Renal cortical epithelial cell (primary cell): ENCODE measurements at places on chromosomes 3 and 15.

DNA sequence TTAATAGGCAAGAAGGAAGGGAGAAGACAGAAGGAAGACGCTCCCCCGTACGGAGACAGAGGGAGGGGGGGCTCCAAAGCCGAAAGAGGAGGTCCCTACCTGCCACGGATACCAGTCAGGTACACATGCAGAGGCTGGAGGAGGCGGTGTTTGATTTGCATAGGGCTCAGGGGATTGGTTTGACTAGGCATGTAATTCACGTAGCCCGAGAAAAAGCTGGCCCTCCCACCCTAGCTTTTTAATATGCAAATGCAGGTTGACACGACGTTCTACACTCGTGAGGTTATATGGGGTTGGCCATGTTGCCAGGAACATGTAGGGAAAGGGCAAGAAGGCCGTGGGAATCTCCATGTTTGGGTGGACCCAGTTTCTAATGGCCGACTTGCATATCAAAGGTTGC lies 29.8 kb downstream of the ZNF592 start:
- no peak for DNase-seq

GRCh38 chr15:89749951-89750559 lies 994 bp downstream of the MESP1 start:
- DNase-seq: no peak

DNA sequence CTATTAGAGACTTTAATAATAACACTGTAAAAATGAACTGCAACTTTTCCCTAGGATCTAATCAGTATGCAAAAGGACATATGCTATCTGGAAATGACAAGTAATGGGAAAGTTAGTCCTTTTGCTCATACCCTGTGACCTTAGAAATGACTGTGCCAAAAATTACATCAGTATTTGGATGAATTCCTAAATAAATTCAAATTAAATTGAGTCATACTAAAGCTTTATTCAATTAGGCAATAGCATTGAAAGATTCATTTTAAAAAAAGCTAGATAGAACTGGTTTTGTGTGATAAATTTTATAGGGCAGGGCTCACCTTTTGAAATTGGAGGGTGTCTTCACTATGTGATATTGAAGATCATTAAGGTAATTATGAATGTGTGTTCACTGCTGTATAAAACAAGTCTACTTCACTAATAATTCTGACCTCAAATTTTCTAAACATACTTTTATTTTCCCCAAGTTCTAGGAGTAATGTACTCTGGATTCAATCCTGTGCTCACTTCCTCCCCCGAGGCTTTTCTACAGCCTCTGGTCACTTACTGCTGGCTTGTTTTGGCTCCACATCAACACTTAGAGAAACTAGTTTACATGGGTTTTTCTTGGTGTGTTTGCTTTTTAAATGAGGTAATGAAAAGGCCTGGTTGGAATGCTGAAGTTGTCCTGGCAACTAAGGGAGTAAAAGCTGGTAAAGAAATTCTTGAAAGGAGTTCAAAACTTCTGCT lies 44.4 kb upstream of the SPTSSB start:
- DNase-seq: peak; percentile 93

GRCh38 chr3:113268942-113269341 lies 57.6 kb downstream of the BOC start:
- DNase-seq: no peak

GRCh38 chr3:55480911-55481743 lies 6.0 kb downstream of the WNT5A start:
- no peak for DNase-seq

GRCh38 chr3:128493570-128494366 lies 767 bp upstream of the GATA2 start:
- no peak for DNase-seq

- no peak for DNase-seq
Measured at GRCh38 chr3:25789209-25789595, 688 bp upstream of the OXSM start.

DNA sequence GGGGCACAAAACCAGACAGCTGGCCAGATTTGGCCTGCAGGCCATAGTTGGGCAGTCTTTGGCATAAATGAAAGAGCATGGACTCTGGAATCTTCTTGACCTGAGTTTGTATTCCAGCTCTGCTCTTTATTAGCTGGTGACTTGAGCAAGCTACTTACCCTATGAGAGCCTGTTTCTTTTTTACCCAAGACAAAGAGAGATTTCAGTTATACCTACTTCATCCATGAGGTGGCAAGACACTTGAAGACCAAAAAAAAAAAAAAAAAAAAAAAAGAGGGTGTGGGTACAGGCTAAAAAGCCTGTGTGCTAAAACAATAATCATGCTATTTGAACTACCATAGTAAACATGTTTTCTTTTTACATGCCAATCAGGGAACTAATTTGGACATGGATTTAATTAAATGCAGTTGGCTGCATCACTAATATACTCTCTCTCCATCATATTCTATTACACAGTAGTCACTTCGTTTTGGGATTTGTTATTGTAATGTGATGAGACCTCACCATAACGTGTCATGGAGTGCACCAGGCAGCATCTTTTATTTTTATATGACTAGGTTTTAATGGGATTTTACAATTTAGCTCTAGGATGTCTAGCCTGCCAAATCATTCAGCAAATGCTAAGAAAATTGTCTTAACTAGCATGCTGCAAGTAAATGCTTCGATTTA lies 109.2 kb upstream of the FHIT start:
- DNase-seq: no peak

GRCh38 chr3:64240396-64240795 lies 15.1 kb upstream of the PRICKLE2 start:
- peak; percentile 86 for DNase-seq

DNA sequence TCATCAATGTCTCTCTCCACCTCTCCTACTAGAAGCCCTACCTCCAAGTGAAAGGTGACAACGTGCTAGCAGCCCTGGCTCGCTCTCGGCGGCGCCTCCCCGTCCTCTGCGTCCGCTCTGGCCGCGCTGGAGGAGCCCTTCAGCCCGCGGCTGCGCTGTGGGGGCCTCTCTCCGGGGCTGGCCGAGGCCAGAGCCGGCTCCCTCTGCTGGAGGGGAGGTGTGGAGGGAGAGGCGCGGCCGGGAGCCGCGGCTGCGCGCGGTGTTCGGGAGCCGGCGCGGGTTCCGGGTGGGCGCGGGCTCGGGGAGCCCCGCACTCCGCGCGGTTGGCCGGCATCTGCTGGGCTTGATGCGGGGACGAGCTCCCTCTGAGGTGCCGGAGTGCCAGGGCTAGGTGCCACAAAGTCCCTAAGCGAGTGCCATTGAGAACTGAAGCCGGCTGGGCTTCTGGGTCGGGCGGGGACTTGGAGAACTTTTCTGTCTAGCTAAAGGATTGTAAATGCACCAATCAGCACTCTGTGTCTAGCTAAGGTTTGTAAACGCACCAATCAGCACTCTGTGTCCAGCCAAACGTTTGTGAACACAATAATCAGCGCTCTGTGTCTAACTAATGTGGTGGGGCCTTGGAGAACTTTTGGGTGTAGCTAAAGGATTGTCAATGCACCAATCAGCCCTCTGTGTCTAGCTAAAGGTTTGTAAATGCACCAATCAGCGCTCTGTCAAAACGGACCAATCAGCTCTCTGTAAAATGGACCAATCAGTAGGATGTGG lies 84.8 kb upstream of the ARRDC4 start:
- DNase-seq: no peak

- DNase-seq: no peak
Measured at GRCh38 chr3:185056908-185057307, 96.0 kb downstream of the C3orf70 start.

DNA sequence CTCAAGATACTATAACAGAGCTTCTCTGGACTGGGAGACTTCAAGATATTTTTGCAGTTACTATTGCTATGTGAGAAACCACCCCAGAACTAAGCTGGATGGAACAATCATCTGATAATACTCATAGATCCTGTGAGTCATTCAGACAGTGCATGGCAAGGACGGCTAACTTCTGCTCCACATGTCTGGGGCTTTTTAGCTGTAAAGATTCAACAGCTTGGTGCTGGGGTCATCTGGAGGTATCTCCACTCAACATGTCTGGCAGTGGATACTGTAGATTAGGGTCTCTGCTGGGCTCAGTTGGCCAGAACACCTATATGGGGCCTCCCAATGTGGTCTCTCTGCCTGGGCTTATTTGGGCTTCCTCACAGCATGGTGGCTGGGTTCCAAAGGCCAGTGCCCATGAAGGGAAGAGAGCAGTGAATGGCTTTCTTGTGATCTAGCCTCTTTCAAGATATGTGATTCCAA lies 117.3 kb upstream of the SLC7A14 start:
- peak; percentile 26 for DNase-seq

DNA sequence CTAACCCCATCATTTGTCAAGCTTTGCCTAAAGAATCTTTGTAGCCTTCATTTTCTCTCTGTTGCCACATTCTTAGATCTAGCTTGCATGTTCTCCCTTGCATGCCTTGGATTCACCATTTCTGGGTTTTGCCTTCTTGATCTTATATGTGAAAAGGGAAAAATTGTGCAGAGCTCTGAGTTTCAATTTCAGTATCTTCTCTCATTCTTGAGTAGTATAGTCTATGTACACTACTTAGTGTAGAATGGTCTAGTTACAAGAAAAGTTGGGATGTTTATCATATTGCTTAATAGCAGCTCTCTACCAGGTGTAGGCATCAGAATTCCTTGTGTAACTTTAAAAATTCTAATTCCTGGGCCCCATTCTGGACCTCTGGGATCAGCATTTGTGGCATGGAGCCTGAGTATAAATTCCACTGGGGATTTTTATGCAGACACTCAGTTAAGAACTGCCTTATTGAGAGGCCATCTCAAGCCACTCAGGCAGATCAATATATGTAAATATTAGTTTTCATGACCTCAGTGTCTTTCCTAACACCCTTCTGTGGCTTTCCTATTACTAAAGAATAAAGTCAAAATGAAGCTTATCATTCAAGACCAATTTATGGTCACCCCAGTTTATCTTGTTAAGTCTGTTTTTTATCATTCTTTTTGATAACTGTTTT lies 23.4 kb downstream of the GTF2E1 start:
- no peak for DNase-seq

DNA sequence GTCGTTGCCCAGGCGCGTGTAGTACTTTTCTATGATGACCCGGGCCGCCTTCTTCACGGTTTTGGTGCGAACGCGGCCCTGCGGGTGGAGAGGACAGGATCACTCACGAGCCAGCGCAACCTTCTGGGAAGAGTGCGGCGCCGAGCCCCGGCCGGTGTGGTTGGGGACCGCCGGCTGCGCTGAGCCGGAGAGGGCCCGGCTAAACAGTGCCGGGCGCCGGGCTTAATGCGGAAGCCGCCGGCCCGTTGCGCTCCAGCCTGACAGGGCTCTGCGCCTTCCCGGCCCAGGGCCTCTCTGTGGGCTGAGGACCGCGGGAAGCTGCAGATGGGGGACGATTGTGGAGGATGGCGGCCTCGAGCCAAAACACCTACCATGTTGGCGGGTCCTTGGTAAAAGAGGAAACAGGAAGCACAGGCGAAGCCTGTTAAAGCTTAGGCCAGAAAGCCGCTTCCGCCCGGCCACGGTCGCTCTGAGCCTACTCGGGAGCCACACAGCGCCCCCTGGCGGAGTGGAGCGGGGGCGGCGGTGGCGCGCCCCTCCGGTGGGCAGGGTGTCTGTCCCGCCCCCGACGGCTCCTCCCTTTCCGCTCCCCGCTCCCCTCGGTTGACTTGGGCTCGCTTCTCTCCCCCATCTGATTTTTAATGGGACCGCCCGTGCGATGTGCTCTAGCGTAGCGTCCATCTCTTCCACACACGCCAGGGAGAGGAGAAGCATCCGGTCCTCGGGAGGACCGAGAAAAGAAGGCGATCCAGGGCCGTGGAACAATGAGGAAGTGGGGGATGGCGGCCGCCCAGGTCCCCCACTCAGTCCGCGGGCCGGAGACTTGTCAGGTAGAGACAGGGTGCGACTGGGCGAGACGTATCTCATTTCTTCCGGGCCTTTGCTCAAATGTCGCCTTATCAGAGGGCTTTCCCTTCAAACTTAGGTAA lies at the start of gene RPS17:
Gene RPS17 (minus strand): TSS at position 403 of the 929 bp plus-strand sequence. CDS start 29 bp downstream, at position 374.
- DNase-seq: peak; percentile 85

DNA sequence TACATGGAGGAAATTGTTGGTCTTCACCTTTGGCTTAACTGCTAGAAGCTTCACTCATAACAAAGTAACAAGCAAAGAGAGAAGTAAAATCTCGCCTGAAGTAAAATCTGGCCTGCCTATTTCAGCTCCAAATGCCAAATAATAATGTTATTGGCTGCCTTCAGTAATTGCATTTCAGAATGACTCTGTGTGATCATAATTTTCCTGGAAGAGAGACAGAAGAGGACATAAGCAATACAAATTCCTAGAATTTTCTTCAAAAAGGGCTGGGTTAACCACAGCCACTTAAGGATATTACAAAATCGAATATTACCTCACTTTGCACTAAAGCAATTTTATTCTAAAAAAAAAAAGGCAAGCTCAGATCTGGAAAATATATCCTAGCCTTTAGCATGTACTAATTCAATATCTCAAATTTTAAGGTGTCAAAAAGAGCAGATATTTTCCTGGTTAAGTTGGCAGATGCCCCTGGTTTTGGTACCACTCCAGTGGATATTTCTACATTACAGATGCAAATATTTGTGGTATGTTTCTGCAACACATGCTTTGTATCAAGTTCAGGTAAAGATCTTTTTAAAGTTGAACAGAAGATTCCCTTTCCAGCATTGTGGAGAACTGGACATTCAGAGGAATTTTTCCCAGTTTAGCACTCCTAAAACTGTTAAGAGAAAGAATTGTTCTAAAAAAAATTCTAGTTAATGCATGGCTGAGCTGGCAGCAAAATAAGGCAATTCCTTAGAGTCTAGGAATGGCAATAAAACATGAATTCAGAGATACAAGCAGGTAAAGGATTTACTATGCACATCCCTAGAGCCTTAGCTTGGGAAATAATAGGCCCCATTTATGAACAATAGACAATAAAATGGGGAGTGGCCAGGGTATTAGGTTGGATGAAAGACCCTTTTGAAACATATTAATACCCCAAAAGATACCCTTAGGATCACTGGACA lies 116.7 kb downstream of the STAC start:
- peak; percentile 75 for DNase-seq

GRCh38 chr3:129056451-129057173 lies 4.0 kb upstream of the GP9 start:
- DNase-seq: no peak

- DNase-seq: peak; percentile 23
Measured at GRCh38 chr15:84749111-84749991, 959 bp downstream of the ZNF592 start.

GRCh38 chr3:145209561-145209960 lies 951.4 kb downstream of the PLOD2 start:
- no peak for DNase-seq

DNA sequence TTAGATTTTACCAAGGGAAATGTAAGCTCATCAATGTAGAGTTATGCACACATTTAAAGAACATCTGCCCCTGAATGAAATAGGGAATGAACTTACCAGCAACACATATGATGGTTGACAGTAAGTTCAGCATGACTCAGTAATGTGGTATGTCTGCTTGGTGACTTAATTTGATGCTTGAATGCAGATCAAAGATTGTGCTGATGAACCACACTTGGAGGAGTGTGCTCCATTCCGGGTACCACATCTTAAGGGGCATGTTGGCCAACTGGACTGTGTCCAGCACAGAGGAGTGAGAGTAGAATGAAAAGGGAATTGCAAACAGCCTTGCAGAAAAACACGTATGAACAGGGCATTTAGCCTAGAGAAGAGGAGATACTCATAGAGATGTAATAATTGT lies 171.0 kb upstream of the RARB start:
- peak; percentile 60 for DNase-seq
